ENCODE measurements at places on chromosomes 3 and 15. TPM values are rescaled to one million over a fixed set of nuclear protein-coding genes. Genes with fewer than 3 reads are reported as not detected.

The MME gene
- 481 TPM for total RNA-seq

The ITGA11 gene
- total RNA-seq = 0.86 TPM

The ZPLD1 gene
- total RNA-seq = not detected

The FAM107A gene
- not detected for total RNA-seq

The CEP152 gene
- total RNA-seq = 5.0 TPM

The USP3 gene
- 25.9 TPM for total RNA-seq

The CHRD gene
- total RNA-seq = 10.7 TPM

The NUP210 gene
- total RNA-seq = not detected

The CHDH gene
- not detected for total RNA-seq

The MRPL3 gene
- total RNA-seq = 119 TPM

The ARGFX gene
- not detected for total RNA-seq

The DIPK2A gene
- 7.5 TPM for total RNA-seq

Data from myometrial cell (primary cell).